ENCODE measurements at places on chromosomes 2 and 18.

DNA sequence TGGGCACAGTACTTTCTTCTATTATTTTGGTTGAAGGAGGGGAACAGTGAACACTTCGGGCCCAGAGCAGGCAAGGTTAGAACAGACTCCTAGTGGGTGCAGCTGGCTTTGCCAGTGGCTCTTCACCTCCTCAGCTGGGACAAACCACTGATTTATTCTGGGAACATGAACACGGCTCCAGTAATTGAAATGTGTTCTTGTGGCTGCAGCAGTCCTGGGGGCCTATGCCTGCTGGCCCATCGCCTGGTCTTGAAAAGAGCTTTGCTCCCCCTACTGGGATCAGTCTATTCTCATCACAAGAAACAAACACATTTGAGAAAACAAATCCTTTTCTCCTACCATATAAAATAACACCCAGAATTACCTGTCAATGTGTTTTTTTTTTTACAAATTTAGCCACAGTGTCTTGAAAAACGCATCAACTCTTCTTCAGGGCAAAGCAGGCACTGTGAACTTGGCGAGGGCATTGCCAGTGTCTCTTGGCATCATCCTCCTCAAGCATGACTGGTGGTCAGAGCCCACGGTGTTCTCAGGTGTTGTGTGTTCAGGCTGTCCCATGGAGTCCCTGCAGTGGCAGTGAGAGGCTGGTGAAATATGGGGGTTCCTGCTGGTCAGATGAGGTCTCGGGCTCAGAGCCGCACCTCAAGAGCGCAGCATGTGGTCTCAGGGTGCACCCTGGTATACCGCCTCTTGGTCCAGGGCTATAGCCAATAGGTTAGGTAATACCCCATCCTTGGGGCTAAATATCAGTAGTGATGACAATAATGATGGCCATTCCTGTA lies 51.3 kb downstream of the RNF144A start:
- no peak for DNase-seq

DNA sequence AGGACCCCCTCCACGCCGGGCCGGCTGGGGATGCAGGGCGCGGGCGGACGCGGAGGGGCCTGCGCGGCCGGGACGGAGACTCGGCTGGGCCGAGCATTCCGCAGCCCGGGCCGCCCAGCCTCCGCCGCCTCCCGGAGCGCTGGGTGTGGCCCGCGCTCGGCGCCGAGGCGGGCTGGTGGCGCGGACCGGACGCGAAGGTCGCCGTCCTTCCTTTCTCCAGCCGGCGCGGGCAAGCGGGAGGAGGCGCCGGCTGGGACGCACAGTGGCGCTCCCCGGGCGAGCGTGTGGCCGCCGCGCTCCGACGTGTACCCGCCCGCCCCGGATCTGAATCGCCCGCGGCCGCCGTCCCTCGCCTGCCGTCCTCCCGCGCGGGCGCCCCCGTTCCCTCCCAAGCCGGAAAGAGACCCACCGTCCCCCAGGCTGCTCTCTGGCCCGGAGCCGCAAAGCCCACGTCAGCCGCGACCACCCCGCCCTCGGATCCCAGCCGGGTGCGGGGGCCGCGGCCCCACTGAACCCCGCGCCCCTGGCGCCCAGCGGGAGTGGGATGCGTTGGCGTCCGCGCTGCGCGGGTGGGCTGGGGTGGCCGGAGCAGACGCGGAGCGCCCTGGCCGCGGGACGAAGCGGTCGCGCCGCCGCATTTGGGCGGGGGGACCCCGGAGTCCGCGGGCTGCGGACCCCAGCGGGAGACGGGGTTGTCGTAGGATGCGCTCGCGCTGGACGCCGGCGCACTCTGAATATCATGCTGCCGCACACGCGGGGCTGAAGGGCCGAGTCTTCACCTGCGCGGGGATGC lies 634 bp downstream of the SPATS2L start:
- DNase-seq = no peak

GRCh38 chr2:78535395-78535794 lies 490.1 kb upstream of the REG3G start:
- DNase-seq = no peak

DNA sequence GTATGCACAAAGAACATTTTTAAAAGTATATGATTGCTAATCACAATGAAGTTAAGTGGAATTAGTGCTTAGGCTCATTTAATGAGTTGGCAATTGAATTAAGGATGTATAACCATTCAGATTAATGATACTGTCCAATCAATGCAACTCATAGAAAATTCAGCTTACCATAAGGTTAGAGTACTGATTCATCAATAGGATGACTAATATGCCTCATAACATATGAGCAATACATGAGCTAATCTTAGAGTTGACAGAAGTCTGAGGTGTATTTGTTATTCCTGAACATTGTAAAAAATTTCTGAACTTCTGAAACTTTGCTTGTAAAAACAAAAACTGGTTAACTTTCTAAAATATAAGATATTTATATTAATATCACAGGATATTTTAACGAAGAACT lies 118.3 kb upstream of the NETO1 start:
- DNase-seq = no peak

DNA sequence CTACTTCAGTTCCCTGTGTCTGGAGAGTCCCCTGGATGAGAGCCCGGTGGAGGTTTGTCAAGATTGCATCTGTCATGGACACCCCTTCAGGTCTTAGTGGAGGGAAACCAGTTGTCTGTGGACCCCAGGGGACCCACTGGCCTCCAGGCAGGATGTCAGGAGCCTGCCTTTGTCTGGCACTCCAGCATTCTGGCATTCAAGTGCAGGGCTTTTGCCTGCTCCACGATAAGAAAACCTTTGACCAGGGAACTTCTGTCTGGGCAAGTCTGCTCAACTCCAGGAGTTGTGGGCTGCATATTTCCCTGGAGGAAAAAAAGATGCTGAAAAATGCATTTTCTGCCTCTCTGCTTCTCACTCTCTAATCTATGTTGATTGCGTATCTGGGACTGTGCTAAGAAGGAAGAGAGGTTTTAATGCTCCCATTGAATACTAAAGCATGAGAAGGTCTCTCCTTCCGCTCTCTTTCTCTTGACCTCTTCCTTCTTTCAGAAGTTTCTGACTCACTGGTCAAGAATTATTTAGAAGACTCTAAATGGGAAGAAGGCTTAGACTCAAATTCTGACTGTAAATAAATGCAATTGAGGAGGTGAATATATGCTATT lies 104.5 kb downstream of the MMADHC start:
- no peak for DNase-seq

DNA sequence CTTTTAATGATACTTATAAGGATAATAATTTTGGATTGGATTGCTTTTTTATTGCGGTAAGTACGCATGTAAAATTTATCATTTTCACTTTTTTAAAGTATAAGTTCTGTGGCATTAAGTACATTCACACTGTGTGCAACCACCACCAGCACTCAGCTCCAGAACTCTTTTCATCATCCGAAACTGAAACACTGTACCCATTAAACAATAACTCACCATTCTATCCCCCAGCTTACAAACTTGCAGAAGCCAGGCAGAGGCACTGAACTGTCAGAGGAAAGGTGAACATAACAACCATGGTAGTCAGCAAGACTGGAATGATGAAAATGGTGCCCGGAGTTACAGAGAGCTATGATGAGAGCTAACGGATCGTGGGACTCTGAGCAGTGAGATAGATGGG lies 465.9 kb downstream of the ADCYAP1 start:
- DNase-seq = no peak

- DNase-seq = peak; percentile 72
These were observed 624 bp downstream of the METTL8 start for GRCh38 chr2:171432969-171433762.

- DNase-seq = no peak
These were observed 8.2 kb upstream of the ACADL start for GRCh38 chr2:210233487-210233886.

GRCh38 chr18:14945984-14946383 lies 198.0 kb downstream of the ANKRD30B start:
- no peak for DNase-seq

DNA sequence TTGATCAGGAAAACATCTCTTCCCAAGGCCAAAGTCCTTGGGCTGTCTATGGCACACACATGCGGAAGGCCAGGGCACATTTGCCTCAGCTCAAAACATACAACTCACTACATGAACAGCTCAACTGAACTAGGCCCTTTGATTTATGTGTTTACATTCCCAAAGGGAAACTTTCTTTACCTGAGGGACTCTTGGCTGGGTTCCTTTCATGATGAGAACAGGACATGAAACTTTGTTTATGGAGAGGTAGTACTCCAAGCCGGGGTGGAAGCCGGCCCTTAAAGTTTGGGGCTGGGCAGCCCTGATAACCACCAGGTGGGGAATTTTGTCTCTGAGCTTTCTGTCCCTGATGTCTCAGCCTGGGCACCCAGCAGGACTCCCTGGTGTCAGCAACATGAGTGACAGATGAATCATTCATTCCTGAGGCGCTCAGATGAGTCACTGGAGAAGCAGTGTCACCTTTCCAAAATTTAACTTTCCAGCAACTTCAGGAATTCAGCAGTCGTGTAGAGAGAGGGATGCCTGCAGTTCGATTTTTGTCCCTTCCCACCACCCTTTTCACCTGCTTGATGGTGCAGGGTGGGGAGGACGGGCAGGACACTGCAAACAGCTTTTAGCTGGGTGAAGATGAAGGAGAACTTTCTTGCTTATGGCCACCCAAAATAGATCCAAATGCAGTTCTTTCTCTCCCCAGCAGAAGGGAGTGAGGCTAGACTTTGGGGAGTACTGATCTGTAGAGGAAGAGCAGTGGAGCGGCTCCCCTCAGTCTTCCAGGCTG lies 331.6 kb downstream of the DYSF start:
- DNase-seq = no peak

DNA sequence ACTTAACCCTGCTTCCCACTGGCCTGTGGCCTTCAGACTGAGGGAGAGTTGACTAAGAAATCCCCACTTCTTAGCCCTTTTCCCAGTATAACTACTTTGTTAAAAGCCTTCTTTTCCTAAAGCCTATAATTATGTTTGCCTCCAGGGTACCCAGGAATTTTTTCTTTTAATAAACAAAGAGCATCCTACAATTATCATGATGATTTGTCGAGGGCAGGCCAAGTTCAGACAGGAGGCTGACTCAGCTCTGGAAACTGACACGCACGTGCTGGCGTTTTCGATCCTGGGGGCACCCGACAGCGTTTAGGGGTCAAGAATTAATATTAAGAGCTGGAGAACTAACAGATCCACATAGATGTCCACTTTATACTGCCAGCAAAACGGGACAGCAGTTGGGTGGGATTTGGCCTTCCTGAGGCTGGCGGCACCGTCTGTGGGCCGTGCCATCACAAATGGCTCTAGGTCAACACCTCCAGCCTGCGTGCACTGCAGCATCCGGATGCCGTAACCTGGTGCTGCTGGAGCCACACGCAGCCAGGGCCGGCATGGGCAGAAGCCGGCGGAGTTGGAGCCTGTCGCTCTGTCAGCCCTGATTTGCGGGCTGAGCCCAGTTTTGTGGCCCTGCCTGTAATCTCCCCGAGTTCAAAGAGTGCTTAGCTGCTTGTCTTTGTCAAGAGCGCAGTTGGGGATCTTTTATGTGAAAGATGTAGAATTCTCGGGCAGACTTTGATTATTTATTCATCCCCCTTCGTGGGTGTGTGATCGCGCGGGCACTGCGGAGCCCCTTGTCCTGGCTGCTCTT lies 191.0 kb downstream of the GLI2 start:
- peak; percentile 3 for DNase-seq

DNA sequence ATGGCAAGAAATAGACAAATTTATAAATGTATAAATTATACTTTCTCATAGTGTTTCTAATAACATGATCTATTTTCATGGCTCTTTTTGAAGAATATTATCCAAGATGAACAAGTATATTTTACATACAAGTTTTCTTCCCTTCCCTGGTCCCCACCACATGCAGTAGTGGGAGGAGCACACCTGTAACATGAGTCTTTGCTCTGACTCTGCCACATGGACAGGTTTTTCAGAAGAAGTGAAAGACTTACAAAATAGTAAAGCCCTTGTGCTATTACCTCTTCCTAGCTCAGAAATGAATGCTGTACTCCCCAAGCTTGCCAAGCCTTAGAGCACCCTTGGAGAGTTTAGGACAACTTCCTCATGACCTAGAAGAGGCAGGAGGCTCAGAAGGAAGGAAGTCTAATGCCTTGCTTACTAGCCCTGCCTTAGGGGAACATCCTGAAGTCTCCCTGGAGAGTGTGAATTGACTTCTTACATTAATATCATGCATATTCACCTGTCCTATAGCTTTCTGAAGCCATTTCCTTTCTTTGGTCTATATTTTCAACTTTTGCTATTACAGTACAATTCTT lies 18.4 kb downstream of the MXD1 start:
- DNase-seq = no peak

GRCh38 chr2:43851011-43851980 lies 12.5 kb downstream of the ABCG8 start:
- no peak for DNase-seq

GRCh38 chr18:59268721-59269562 lies 4.3 kb downstream of the RAX start:
- peak; percentile 46 for DNase-seq

DNA sequence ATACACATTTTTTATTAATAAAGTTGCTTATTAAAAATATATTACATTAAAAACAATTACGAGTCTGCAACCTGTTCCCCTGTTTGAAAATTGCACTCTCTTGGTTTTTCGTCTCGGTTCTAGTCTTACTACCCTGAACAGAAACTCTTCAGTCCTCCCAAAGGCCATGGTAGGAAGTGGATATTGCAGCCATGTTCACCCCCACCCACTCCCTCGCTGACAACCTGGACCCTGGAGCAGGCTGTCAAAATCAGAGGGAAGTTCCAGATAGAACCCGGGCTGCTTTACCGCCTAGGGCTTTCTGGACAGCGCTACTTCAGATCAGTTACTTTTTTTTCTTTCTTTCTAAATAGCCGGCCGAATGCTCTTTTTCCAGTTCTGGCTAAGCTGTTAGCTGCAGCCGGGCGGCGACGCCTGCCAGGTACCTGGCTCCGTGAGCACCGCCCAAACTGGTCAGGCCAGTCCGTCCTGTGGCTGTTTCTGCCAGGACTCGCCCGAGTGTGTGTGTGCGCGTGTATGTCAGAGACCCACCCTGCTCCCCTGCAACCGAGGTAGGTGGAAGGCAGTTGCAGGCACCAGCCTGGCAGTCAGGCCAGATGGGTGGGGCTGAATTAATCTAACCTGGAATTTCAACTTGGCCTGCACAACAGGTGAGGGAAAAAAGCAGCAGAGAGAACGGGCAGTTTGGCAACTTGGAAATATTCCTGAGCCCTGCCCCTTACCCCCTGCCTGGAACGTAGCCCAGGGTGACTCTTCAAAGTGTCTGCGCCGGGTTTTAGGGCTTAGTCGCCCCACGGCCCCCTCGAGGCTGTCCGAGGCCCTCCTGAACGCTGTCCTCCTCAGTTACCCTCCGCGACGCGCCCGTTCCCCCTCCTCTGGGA lies 1.1 kb upstream of the TET3 start:
- DNase-seq = peak; percentile 82

GRCh38 chr18:74367905-74368304 lies 52.3 kb downstream of the C18orf63 start:
- no peak for DNase-seq

GRCh38 chr18:61132031-61132430 lies 201.2 kb upstream of the CDH20 start:
- DNase-seq = no peak

- DNase-seq = no peak
These were observed 158.1 kb upstream of the SLC39A10 start for GRCh38 chr2:195498839-195499490.
